ENCODE measurements at places on chromosomes 2 and 18.

DNA sequence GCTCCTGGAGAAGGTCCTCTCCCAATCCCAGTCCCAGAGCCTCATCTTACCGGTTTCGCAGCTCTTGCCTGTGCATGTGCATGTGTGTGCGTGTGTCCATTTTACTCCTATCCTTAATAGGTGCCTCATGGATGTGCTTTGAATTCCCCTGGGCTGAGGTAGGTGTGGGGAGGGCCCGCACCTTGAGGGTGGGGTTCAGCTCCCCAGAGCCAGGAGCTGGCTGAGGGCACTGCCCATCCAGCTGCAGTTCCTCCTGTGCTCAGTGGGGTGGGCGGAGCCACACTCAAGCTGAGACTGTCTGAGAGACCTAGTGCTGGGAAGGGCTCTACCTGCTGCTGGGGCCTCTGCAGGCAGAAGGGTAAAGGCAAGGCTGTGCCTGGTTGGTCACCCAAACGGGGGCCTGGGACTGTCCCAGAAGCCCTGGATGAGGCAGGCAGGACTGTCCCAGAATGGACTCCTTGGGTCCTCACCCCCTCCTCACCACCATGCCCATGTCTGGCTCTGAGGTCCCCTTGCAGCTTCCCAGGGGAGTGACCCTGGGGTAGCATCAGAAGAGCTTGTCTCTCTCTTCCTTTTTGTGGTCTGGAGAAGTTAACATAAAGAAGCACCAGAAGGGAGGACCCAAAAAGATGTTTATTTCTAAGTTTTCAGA, 8.9 kb downstream of the GDF7 start:
- DNase-seq = no peak

DNA sequence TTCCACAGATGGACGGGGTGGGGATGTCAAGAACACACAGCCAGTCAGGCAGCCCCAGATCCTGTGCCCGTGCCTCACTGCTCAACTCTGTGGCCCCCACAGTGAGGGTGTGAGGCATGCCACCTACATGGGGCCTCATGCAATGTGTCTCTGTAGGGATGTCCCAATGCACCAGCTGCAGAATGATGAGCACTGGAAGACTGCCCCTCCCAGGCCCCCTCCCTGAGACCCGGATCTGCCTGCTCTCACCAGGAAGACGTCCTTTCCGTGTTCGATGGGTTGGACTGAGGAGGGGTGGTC, 124.2 kb downstream of the TWIST2 start:
- no peak for DNase-seq

DNA sequence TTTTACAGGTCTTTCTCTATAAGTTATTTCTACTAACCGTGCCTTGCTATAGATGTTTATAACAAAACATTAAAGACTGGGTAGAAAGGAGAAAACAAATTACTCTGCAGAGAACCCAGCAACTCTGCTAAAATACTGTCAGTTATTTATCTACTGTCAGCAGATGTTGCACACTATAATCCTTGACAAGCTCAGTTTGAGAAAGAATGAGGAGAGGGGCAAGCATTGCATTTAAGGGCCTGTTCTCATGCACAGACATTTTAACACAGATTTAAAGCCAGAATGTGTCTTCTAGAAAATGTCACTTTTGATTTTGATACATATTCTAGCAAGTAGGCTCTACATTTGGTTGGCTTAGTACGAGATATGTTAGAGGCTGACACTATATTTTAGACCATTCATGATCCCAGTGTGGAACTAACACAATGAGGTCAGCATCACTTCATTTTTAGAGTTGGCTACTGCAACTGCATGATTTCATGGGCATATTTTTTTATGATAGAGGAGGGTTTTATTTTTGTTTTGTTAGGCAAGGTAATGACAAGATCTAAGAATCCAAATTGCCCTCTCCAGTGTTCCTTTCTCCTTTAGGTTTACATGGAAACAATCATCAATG, 516.4 kb downstream of the ZEB2 start:
- DNase-seq = no peak

- DNase-seq = no peak
Measured at GRCh38 chr2:9714630-9715214, 83.9 kb upstream of the YWHAQ start.

- DNase-seq = no peak
Measured at GRCh38 chr18:59501920-59502273, 142.8 kb upstream of the LMAN1 start.

- peak; percentile 63 for DNase-seq
Measured at GRCh38 chr2:74835831-74836674, 2.1 kb downstream of the HK2 start.

DNA sequence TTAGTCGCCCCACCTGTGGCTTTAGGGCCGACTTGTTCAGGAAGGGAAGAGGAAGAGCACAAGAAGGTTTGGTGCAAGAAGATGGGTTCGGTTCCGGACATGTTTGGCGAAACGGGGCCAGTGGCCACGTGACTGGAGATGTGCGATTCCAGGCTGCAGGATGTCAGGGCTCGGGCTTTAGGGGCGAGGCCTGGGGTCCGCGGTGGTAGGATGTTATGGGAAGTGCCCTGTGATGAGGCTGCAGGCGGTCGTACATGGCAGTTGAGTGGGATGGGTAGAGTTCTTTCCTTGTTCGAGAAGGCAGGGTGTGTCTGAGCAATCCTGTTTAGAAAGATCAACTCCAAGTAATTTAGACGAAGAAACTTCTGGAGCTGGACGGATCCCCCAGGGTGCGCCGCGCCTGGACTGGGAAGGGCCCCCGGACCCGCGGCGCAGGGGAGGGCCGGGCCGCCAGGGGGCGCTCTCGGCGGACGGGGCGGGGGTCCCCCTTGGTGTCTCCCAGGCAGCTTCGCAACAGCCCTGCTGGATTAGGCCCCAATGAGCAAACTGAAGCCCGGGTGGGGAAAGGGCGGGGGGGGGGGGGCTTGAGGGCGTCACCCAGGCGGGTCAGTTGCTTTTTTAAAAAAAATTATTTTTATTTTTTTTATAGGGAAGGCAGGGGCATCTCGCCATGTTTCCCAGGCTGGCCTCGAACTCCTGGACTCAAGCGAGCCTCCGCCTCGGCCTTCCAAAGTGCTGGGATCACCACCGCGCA, 17.2 kb upstream of the SDC1 start:
- no peak for DNase-seq

GRCh38 chr2:152894051-152894450, 175.6 kb downstream of the ARL6IP6 start:
- DNase-seq = no peak

DNA sequence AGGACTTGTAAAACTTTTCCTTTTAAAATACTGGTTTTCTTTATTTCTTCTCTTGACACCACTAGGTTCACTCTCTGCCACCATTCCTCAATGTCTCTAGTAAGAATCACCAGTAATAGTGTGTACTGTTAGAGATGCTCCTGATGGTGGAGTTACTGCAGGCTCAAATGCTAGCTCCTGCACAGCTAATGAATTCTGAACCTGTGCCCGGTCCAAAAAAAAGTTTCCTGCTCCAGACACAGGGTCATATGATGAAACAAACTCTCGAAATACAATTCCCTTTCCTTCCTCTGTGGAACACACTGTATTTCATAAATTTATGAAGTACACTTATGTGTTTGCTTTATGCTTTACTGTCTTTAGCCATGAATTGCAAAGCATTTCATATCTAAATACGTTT, 19.2 kb downstream of the PMS1 start:
- no peak for DNase-seq

- DNase-seq = no peak
Measured at GRCh38 chr2:109381327-109381820, 232.4 kb downstream of the SEPTIN10 start.

DNA sequence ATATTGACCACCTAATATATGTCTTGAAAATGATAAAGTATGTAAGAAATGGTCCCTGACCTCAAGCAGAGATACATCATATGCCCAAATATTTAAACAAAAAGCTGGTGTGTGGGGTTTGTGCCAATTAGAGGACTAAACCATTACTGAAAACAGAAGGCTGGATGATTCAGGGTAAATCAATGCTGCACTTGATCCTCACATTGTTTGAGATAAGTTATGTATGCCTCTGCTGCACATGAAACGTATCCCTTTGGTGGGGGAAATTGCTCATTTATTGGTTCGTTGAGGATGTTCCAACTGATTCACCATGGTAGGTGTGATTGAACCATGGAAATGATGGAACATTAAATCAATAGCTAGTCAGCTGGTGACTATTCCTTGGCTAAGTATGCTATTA, 24.7 kb upstream of the DARS1 start:
- peak; percentile 67 for DNase-seq

- DNase-seq = no peak
Measured at GRCh38 chr2:11705063-11705462, 35.1 kb upstream of the NTSR2 start.

DNA sequence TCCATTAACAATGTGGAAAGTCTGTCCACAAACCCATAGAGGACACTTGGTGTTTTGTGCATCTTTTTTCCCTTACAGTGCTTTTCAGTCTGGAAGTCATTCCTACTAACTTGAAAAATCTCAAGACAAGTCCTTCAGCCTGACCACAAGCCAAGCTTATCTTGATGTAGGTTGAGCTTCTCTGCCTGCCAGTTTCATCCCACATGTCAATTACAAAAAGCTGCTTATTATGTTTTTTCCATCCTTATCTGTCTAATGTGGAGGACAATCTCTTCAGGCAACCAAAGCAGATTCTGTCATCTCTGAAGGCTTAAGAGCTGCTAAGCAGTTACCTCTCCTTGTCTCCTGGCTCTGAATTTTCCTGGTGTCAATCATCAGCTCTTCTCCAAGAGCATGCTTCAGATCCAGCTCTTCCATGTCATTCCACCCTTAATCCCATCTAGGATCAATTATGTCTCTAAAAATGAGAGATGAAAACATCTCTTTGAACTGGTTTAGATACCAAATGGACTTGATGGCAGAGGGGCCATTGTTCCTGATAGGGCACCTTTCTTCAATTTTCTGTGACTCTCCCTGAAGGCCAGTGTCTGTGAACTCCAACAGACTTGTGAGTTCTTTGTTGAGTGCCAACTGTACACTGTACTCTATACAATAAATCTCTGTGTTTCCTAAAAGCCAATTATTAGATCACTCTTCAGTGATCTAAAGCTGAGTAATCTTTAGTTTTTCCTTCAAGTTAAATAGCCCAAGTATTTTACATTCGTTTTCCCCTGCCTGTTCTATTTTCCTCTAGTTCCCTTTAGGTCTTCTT, 208.6 kb downstream of the RBM43 start:
- DNase-seq = peak; percentile 36

GRCh38 chr2:207248702-207249377, 83.1 kb upstream of the KLF7 start:
- no peak for DNase-seq

- DNase-seq = no peak
Measured at GRCh38 chr2:54942373-54942772, 107.9 kb downstream of the RTN4 start.

- DNase-seq = peak; percentile 24
Measured at GRCh38 chr2:213065583-213066442, 85.6 kb downstream of the IKZF2 start.

- DNase-seq = no peak
Measured at GRCh38 chr2:191789796-191790195, 57.1 kb downstream of the CAVIN2 start.

DNA sequence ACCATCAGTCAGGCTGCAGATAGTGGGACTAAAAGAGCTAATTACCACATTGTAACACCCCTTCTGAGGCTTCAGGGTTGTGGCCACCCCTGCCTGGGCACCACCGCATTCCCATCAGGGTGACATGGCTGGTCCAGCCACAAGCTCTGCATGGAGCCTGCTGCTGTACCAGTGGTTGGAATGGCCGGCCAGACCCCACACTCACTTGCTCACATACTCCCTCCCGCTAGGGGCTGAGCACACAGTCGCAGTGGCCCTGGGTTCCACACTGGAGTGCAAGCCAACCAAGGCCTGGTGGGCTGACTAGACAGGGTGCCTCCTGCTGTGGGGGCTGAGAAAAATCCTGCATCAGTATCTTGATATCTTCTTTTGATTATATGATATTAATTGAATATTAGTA, 182.8 kb upstream of the STK17B start:
- DNase-seq = no peak

- DNase-seq = no peak
Measured at GRCh38 chr2:234699456-234699855, 202.6 kb upstream of the ARL4C start.

GRCh38 chr2:148814143-148814859, 60.7 kb upstream of the KIF5C start:
- peak; percentile 40 for DNase-seq

DNA sequence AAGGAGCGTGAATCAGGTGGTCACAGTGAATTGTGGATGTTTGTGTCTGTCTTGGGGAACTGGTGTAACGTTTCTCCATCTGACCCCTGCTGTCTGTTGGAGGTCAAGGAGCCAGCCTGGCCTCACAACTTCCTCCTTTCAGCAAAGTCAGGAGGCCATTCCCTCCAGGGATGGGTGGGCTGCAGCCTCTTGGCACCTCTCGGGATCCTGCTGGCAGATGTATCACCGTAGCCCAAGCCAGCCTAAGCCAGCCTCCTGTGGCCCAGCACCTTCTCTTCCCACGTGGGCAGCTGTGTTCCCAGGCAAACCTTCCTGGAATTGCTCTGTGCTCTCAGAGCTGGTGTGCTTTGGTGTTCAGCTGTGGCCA, 30.5 kb downstream of the HPCAL1 start:
- no peak for DNase-seq

- no peak for DNase-seq
Measured at GRCh38 chr18:75739682-75740081, 312.2 kb upstream of the SMIM21 start.

DNA sequence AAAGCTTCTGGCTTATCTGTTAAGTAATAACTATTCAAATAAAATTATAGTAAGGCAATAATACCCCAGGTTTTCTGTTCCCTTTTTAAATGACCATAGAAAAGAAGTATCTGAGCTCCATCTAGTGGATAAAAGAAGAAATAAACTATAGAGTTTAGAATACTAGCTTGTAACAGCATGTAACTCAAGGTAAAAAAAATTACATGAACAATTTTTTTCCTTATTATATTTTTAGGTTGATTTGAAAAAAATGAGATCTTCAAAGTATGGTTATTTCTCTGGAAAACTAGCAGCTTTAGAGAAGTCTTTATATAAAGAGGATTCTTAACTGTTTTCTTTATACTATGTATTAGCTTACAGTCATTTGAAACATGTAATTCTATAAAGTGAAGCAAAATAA, 58.1 kb downstream of the NCKAP1 start:
- DNase-seq = peak; percentile 71

GRCh38 chr2:58484221-58484620, 243.1 kb upstream of the FANCL start:
- peak; percentile 65 for DNase-seq

- no peak for DNase-seq
Measured at GRCh38 chr2:190996947-190997346, 17.0 kb downstream of the STAT1 start.

DNA sequence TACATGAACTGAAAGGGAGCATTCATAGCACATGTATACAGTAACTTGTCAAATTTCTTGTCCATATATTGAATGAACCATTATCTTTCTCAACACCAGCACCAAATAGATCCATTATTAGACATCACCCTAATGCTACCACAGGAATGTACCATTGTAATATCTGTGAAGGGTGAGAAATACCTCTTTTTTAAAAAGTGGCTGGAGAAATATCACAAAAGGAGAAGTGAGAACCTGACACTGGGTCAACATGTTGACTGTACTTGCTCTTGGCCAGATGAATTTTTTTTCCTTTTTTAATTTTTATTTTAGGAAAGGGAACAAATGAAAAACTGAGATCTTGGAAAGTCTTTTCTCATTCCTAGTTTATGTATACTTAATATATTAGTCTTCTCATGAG, 63.5 kb downstream of the CAVIN2 start:
- DNase-seq = no peak

GRCh38 chr2:195737511-195738325, 80.7 kb downstream of the SLC39A10 start:
- peak; percentile 36 for DNase-seq

Measured in HCEC 1CT (cell line).